Activated T-cell treated with anti-CD3 and anti-CD28 coated beads for 24 hours (primary cell): ENCODE measurements at places on chromosomes 2 and 18.
A peak's percentile ranks its signal among the peaks of the same experiment; 100 is the strongest.

DNA sequence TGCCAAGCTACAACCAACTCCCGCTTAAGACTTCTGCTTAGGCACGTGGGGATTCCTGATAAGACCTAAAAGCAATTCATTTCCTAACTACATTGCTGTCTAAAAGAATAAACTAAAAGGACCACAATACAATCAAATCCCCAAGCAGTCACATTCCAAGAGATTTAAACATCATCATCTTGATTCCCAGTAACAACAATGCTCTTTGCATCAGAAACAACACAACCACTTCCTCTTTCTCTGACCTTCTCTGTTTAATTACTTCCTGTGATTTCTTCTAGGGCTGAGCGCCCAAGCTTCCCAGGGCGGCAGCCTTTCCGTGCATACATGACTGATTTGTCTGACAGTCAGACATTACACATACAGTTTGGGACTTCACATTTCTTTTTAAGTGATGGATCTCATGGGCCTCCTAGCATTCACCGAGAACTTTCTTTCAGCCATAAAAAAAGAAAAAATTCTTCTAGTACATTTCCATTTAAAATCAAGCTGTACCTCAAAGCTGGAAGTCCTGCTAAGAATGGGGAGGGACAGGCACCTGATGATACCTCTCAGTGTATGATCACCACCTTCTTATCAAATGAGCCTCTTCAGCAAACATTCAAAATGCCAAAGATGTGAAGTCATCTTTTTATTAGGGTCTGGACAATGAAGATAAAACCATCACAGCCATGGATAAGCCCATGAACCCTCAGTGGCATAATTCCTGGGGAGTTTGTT lies 11.5 kb downstream of the SPRED2 start:
- DNase-seq = no peak

- DNase-seq = peak; percentile 76
Observed at GRCh38 chr2:8678731-8679566, 2.9 kb upstream of the ID2 start.

DNA sequence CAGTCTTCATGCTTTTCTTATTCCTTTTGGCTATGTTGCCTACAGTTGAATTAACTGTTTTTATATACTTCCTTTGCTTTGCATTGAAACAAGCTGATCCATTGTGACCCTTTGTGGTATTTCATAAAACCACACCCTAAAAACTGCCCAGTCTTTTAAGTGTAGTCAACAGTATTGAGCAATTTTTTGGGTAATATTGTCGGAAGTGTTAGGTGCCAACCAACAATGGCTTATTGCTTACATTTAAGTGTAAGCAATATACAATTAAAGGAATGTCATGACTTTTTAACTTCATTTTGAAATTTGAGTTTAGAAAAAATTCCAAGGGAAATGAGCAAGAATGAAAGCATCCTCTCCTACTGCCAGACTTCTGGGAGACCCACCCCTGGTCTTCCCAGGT lies 174.1 kb downstream of the NEDD4L start:
- no peak for DNase-seq

GRCh38 chr2:29074411-29074810 lies at the start of gene PCARE:
Gene PCARE, minus strand, starts transcription at chr2:29074523. Its CDS starts 262 bp downstream, at chr2:29074261.
- DNase-seq = no peak

DNA sequence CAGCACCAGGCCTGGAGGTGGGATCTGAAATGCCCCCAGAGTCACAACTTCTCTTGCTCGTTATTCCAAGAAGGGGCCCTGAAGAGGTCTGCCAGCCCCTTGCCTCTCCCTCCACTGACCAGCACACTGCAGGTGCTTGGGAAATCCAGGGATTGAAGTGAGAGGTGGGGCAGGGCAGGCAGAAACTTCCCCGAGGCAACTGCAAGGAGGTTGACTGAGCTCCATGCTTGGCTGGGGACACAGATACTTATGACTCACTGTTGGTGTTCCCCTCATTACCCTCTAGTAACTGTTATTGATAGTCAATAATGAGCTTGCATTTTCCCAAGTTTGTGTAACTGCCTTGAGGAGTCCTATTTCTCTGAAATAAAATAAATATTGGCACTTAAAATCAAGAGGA lies 47.5 kb downstream of the MARCO start:
- DNase-seq = no peak

DNA sequence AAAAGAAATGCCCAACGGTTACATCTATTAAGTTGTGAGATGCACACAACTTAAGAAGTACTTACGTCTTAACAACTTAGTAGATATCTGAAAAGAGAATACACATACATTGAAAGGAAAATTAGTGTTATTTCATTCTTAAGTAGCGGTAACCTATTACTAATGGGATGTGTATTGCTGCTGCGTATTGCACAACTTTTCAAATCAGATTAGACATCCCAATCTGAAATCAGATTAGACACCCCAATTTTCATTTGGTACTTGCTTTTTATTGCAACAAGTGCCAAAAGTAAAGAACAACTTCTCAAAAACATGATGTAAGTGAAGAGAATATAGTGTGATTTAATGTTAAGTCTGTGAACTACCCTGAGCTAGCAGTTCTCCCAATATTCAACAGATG lies 155.5 kb downstream of the DSC3 start:
- no peak for DNase-seq

DNA sequence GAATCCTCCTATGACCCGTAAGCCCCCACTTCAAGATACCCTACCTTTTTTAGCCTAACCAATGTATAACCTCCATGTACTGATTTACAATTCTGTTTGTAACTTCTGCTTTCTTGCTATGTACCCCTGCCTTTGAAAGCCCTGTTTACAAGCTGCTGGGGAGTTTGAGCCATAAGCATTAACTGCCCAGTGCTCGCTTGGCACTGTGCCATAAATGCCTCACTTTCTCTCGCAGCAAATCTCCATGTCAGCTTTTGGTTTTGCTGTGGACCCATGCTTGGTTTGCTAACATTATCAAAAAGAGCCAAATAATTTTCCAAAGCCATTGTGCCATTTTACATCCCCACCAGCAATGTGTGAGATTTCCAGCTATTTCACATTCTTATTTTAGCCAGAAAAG lies 51.8 kb downstream of the TEX51 start:
- no peak for DNase-seq

- DNase-seq = no peak
Observed at GRCh38 chr18:10475654-10476291, 21.3 kb downstream of the APCDD1 start.

DNA sequence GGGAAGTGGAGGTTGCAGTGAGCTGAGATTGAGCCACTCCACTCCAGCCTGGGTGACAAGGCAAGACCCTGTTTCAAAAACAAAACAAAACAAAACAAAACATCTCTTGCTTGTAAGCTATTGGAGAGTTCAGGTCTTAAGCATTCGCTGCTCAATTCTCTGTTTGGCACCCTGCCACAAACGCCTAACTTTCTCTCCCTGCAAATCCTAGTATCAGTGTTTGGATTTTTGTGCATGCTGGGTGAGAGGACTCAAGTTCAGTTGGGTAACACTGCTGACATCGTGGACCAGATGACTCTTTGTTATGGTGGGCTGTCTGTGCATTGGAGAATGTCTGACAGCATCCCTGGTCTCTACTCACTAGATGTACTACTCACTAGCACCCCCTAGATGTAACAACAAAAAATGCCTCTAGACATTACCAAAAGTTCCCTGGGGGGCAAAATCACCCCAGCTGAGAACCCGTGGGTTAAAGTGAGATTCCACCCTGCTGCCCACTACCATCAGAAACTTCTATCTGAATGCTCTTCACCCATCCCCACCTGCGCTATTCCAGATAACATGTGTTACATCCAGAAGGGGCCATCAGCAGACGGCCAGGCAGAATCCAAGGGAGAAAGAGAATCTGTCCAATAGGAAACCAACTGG lies 50.9 kb downstream of the CACNB4 start:
- DNase-seq = no peak

GRCh38 chr2:36441816-36442215 lies 86.2 kb downstream of the CRIM1 start:
- no peak for DNase-seq

DNA sequence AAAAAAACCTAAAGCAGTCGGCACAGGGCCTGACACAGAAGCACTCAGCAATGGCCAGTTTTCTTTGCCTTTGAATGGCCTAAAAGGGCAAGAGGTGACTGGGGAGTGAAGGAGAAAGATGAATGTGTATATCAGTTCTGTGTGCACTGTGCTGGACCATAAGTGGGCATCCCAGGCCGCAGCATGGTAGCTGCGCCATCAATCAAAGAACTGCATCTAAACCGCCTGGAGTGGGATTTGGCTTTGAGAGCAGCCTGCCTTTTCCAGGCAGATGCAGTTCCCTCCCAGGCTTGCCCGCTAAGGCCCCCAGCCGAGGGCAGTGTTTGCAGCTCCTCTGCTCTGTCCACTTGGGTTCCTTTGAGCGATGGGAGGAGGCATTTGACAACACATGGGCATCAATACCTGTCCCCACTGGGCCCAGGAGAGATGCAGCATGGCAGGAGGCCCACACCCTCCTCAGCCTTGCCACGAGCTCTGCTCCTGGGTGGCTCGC lies 144.1 kb downstream of the FAM210A start:
- no peak for DNase-seq

GRCh38 chr2:25337276-25337675 lies 4.4 kb downstream of the DNMT3A start:
- DNase-seq = no peak

- DNase-seq = no peak
Observed at GRCh38 chr2:241912021-241912555, 42.6 kb downstream of the RTP5 start.

GRCh38 chr2:237996021-237996593 lies 29.3 kb downstream of the UBE2F start:
- no peak for DNase-seq

DNA sequence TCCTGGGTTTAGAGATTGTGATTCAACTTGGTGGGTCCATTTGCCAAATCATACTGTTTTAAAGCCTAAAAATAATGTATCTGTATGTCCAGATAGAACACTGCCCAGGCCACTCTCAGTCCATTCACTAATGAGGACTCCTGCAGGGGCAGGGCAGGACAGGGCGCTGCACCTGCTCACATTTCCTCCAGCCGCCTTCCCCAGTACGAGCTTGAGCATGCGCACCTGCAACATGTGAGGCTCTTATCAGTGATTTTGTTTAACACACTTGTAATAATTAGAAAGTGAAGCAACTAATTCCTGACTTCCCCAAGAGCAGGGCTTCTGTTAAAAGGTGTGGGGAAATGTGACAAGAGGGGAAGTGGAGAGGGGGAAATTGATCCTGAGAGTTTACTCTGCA lies 89.7 kb downstream of the AFF3 start:
- no peak for DNase-seq

- no peak for DNase-seq
Observed at GRCh38 chr2:231138699-231139098, 13.9 kb upstream of the HTR2B start.

DNA sequence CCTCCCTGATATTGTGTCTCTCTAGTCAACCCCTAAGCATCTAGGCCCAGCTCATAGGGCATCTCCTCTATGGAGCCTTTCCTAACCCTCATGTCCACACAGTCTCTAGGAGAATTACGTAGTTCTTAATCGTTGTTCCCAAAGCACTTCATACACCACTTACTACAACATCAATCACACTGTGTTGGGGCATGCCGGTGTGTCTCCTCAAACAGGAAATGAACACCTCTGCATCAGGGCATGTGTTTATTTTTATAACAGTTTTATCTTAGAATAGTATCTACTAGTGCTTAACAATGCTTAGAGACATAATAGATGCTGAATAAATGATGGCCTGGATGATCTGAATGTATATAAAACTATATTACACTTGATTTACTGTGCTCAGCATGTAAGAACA lies 19.7 kb downstream of the CYP1B1 start:
- no peak for DNase-seq

GRCh38 chr2:68366083-68366560 lies 1.0 kb downstream of the PLEK start:
- no peak for DNase-seq

DNA sequence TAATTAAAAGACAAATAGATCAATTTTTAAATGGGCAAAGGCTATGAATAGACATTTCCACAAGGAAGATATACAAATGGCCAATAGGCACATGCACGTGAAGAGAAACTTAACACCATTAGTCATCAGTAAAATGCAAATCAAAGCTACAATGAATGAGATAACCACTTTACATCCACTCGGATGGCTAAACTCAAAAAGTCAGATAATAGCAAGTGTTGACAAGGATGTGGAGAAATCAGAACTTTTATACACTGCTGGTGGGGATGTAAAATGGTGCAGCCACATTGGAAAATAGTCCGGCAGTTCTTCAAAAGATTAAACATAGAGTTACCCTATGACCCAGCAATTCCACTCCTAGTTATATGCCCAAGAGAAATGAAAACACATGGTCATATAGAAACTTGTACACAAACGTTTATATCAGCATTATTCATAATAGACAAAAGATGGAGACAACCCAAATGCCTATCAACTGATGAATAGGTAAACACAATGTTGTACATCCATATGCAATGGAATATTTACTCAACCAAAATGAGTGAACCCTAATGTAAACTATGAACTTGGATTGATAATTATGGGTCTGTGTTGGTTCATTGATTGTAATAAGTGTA lies 51.1 kb downstream of the SMAD7 start:
- no peak for DNase-seq

DNA sequence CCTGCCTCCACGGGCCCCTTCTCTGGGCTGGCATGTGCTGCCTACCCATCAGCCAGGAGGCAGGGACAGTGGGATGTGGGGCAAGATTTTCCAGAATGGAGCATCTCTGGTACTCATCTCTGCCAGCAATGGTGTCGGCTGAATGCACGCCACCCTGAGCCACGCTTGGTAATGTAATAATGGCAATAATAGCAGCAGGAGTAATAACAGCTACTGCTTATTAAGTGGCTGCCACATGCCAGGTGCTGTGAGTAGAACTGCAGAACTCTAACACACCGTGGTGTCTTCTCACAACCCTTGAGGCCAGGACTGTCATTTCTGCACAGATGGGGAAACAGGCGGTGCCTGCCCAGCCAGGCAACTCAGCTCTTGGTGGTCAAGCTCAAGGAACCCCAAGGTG lies 113.6 kb downstream of the CELF4 start:
- no peak for DNase-seq

DNA sequence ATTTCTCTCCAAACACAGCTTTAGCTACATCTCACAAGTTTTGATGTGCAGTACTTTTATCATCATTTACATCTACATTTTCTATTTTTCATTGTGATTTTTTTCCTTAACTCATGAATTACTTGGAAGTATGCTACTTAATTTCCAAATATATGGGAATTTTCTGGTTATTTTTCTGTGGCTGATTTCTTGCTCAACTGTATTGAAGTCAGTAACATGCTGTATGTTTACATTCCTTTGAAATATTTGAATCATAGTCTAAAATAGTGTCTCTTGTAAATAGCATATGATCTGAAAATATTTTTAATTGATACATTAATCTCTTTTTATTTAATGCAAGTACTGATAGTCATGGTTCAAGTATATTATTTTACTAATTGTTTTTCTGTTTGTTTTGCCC lies 26.0 kb upstream of the GALNT5 start:
- no peak for DNase-seq

- no peak for DNase-seq
Observed at GRCh38 chr2:84711651-84712050, 169.2 kb downstream of the TRABD2A start.

- no peak for DNase-seq
Observed at GRCh38 chr2:15073664-15074063, 441.1 kb downstream of the LRATD1 start.

- no peak for DNase-seq
Observed at GRCh38 chr2:229445019-229445418, 173.9 kb upstream of the PID1 start.
